ENCODE measurements at places on chromosomes 1 and 21.

DNA sequence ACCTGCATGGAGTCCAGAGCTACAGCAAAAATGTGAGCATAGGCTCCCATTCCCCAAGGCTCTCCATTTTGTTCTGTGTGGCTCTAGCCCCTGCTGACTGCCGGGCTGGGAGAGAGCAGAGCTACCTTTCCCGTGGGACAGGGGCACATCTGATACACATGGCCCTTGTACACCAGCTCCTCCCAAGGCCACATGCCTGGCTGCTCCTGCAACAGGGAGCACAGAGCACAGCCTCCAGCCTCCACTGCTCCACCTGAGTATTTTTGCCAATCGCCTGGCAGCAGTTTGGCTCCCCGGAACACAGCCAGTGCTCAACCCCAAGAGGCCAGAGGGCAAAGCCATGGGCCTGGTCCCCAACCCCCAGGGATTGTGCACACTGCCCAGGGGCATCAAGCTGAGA, 146.5 kb downstream of the CHD1L start:
- DNase-seq: no peak

GRCh38 chr1:162004441-162004950, 19.2 kb downstream of the OLFML2B start:
- no peak for DNase-seq

DNA sequence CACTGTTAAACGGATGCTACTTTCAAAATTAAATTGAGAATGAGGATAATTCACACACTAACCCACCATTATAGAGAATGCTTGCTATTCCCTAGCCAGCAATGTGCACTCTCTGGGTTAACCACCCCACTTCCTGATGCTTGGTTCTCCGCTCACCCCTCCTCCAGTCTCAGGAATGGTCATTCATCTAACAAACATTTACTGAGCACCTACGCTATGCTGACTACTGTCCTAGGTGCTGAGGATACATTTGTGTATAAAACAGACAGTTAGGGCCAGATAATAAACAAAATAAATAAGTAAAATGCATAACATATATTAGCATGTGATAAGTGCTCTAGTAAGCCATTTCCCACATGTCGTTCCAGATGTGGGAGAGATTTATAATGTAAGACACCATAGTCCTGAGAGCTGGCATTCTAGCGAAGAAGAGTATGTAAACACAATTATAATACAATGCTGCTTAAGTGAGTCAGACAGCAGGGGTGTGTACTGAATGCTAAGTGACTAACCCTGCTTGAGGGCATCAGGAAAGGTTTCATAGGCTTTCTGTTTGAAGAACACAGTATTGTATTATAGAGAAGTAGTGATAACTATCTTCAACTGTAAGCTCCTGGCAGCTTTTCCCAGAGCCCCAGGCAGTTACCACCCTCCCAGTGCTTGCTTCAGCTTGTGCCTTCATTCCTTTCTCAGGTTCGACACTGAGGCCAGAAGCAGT, 126.7 kb upstream of the CACHD1 start:
- DNase-seq: no peak

DNA sequence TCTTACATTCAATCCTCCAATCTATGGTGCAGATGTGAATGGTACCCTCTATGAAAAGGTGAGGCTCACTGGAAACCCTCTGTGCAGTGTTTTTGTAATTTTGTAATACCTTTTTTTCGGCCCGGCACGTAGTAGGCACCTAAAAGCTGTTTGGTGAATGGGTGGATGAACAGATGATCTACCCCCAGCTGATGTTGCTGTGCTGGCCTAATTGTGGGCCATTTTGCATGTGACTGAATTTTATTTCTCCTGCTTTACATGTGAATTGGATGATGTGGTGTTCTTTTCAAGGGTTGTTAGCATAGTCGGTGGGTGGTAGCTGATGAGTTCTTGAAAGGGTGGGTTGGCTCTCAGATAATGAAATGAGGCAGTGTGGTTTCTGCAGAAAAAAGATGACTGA, 10.4 kb downstream of the KDM4A start:
- no peak for DNase-seq

- DNase-seq: no peak
These were observed 1.3 kb downstream of the ATXN7L2 start for GRCh38 chr1:109485001-109485400.

- no peak for DNase-seq
These were observed 153.4 kb downstream of the C1orf94 start for GRCh38 chr1:34330061-34330460.

GRCh38 chr1:54300401-54300800, 100.4 kb downstream of the MRPL37 start:
- DNase-seq: no peak

DNA sequence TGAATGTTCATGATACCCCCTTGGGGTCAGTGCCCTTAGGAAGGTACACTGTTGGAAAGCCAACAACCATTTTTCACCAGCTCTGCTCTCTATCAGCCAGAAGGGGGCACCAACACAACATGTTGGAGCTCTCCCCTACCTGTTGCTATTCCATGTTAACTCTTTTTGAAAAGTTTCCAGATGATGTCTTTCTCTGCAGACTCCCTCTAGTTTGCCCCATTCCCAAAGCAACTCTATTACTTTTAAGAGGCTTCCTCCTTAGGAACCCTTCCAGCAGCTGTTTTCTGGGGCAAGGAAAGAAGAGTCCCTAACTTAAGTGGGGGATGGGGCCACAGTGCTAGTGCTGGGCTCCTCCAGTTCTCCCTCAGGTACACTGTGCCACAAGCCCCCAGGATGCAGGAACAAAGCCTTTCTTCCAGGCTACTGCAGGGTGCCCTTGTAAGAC, 22.9 kb upstream of the NDC1 start:
- DNase-seq: peak; percentile 39
